ENCODE measurements at places on chromosomes 3 and 15. TPM values are rescaled to one million over a fixed set of nuclear protein-coding genes. Genes with fewer than 3 reads are reported as not detected.

GRCh38 chr3:24502690-24503089 is 8.0 kb upstream of the THRB start:
- DNase-seq, result no peak

DNA sequence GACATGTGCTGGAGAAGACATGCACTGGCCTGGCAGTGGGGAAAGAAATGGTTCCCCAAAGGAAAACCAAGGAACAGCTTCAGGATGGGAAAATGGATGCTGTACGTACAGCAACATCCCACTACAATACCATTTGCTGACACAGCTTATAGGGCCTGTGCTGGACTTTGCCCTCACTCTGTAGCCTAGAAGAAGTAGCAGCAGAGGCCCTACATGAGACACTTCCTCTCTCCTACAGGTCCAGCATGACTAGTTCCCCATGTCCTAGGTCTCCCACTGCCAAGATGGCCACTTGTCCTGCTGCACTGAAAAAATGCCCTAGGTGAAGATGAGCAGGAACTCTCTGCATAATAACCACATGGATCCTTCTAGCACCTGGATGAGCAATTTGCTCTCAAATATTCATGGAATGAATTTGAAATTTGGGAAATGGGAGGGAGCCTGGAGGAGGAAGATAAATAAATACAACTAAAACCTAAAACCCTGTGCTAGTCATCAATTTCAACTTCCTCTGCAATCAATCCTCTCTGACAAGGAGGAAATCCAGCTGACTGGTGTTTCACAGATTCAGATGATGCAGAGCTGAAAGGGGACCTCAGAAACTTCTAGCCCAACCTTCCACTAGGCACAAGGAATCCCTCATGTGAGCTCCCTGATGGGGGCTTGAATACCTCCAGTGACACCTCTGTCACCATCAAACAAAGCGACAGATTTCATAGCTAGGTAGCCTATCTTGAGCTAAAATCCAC is 514.3 kb upstream of the PPP2R3A start:
- no peak for DNase-seq

- DNase-seq, result no peak
These were observed 55.8 kb upstream of the ACAD9 start for GRCh38 chr3:128823631-128824030.

TNFSF10 gene
- polyA plus RNA-seq, result 4.1 TPM

DNA sequence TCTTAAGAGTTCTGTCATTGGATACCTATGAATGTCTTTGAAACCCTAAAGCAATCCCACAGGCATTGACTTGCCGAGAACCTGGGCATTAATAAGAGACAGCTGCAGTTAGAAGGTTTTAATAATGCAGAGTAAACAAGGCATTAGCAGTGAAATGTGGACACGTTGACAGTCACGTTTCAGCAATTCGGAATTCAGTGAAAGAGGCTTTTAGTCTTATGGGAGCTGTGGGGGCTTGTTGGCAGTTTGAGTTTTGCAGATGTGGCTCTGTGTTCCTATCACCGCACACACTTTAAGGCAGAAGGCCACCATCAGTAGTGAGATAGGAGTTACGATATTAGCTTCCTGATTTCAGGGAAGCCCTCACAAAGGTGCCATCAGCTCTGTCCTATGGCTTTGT is 145.2 kb upstream of the NUDT16 start:
- DNase-seq, result peak; percentile 16

XCR1 gene
- not detected for polyA plus RNA-seq

C3orf49 gene
- polyA plus RNA-seq, result not detected

GRCh38 chr3:186235554-186235953 is 126.5 kb downstream of the DGKG start:
- no peak for DNase-seq

SLC2A2 gene
- polyA plus RNA-seq, result not detected

- peak; percentile 85 for DNase-seq
These were observed 214.5 kb upstream of the P2RY1 start for GRCh38 chr3:152620395-152620794.
